Stimulated activated CD4-positive, alpha-beta T cell treated with anti-CD3 and anti-CD28 coated beads, TNF-alpha, amount 100 ng/mL, for 24 hours (primary cell): ENCODE measurements at places on chromosomes 7 and 10.
A peak's percentile ranks its signal among the peaks of the same experiment; 100 is the strongest.

DNA sequence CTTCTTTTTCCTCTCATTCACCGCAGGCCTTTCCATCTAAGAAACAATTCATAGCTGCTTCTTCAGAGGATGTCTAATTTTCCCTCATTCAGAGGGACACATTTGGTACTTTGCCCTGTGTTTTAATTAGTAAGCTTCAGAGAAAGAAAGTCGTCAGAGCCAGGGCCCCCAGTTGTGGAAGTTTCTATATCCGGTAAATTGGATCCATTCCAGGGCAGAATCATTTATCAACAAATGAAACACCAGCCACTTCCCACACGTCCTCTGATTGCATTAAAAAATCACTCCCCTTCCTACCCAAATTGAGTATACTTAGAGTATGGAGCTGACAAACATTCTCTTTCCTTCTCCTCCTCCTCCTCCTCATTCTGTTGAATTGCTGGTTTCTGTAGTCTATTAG is 205.8 kb upstream of the HDAC9 start:
- no peak for DNase-seq

GRCh38 chr7:142771353-142771723 is 568 bp downstream of the PRSS2 start:
- no peak for DNase-seq

DNA sequence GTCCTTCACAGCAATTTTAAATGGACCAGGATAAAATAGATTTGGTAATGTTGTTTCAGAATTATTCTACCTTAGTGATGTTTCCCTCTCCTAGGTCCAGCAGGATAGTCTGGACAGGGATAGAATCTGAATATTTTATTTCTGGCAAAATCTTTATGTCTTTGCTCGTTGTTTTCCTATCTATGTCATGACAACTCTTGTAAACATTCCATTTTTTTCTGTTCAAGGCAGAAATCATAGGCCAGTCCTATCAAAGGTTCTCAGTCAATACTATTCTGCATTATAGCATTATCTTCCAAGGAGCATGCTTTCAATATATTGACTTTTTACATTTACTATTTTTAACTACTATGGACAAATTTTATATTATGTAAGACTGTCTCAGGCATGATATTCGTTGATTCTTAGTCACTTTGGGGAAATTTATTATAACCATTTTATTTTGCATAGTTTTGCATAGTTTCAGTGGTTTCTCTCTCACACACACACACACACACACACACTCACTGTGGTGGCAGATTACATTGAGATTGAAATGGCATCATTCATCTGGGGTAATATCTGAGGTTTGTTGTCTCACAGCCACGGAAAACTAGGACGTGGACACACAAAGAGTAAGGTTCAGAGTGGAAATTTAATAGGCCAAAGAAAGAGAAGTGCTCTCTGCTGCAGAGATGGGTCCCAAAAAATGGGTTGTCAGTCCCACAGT is 17.2 kb downstream of the TAS2R60 start:
- no peak for DNase-seq

- DNase-seq, result no peak
These were observed 246.1 kb upstream of the PLXDC2 start for GRCh38 chr10:19570120-19570519.

DNA sequence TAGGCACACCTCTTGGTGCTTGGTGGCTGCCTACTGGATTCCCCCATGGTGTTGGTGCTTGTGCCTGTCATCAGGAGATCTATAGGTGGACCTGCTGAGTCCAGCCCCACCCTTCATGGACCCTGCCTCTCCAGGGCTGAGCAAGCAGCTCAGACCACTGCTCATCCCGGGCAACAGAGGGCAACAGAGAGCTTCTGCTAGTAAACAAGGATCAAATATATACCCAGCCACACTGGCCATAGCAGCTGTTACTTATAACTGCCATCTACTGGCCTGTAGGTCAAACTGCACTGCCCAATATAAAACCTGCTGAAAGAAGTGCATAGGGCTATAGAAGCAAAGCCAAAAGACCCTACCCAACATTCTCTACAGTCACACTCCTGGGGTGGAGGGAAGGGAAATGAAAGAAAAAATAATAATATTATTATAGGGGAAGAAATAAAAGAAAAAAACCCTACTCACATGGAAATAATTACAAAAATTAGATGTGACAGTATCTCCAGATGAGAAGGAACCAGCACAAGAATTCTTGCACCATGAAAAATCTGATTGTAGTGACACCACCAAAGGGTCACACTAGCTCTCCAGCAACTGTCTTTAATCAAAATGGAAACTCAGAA is 54.9 kb upstream of the ZNF800 start:
- peak; percentile 24 for DNase-seq

DNA sequence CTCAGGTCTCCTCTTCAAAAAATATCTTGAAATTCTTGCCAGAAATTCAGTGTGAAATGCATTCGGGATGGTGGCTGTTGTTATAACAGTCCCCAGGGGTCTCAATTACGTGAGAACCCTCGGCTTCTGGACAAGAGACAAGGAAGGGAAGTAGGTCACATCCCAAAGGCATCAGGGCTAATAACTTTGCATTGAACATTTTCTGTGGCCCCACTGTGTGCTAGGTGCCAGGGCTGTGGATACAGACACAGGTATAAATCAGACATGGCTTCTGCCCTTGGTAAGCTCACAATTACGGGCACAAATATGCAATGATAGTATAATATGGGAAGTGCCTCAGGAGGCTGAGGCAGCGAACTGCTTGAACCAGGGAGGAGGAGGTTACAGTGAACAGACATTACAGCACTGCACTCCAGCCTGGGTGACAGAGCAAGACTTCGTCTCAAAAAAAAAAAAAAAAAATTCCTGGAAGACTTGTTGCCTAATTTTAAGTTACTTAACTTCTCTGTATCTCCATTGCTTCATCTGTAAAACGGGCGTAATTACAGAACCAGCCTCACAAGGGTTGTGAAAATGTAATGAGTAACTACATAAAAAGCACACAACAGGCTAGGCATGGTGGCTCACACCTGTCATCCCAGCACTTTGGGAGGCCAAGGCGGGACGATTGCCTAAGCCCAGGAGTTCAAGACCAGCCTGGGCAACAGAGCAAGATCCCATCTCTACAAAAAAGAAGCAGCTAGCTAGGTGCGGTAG is 2.5 kb upstream of the RHBDD2 start:
- DNase-seq, result no peak
